Activated naive CD4-positive, alpha-beta T cell (primary cell): ENCODE measurements at places on chromosomes 12 and 14.

GRCh38 chr12:112029301-112029700 is 16.1 kb downstream of the ERP29 start:
- DNase-seq: no peak

GRCh38 chr12:49707812-49708147 is 575 bp upstream of the FMNL3 start:
- DNase-seq: no peak

DNA sequence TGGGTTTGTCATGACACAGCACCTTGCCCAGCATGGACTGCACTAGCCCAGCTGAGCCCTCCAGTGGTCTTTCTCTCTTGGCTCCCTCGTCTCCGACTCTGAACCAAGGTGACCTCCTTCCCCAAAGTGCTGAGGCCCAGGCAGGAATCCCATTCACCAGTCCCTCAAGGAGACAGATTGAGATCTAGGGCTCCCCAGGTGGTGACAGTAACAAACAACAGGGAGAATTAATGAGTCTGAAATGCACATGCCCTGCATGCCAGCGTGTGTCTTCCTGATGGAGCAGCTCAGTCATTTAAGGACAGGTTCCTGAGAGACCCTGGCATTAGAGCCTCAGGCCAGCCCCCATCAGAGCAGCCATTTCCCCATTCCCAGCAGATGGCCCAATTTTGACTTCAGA is 51.4 kb upstream of the OAS1 start:
- DNase-seq: no peak

GRCh38 chr14:94173471-94173884 is 644 bp upstream of the PPP4R4 start:
- DNase-seq: no peak

GRCh38 chr12:92544322-92544721 is 158.5 kb upstream of the PLEKHG7 start:
- DNase-seq: no peak
